ENCODE measurements at places on chromosomes 5 and 9. TPM values are rescaled to one million over a fixed set of nuclear protein-coding genes. Genes with fewer than 3 reads are reported as not detected.

The TMEM141 gene
- 232 TPM for total RNA-seq

- H3K4me3 ChIP-seq = no peak overlapping the region
- DNase-seq = no peak
- no peaks in the 10 kb centered on the region for H3K27me3 ChIP-seq
- peak overlapping the region; percentile 38 for H3K27ac ChIP-seq
- H3K4me1 ChIP-seq = peaks cover 7% of the 10 kb centered on the region
- no peaks in the 10 kb centered on the region for H3K36me3 ChIP-seq
Measured at GRCh38 chr5:174706997-174707572, 17.3 kb upstream of the MSX2 start.

GRCh38 chr5:111781200-111781599, 24.2 kb upstream of the NREP start:
- no peaks in the 10 kb centered on the region for H3K4me1 ChIP-seq
- no peak overlapping the region for H3K4me3 ChIP-seq
- no peak for DNase-seq
- no peaks in the 10 kb centered on the region for H3K36me3 ChIP-seq
- no peak overlapping the region for H3K27ac ChIP-seq
- H3K27me3 ChIP-seq = no peaks in the 10 kb centered on the region

DNA sequence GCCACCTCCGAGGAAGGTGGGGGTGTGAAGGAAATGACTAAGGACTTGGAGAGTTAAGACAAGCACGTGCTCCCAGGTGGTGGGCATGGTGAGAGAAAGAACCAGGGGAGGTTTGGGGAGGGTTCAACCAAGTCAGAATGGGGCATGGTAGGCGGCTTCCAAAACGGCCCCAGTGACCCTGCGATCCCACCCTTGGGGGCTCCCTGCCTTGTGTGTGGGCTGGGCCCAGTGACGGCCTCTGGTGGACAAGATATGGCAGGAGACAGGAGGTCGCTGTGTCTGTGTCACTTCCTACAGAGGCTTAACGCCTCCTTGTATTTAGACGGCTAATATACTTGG, 51.3 kb upstream of the IRX4 start:
- no peak for DNase-seq
- H3K4me3 ChIP-seq = no peak overlapping the region
- peaks cover 13% of the 10 kb centered on the region for H3K4me1 ChIP-seq
- peaks cover 33% of the 10 kb centered on the region for H3K27me3 ChIP-seq
- H3K27ac ChIP-seq = no peak overlapping the region

GRCh38 chr5:4628645-4629385, 511.3 kb upstream of the ADAMTS16 start:
- H3K4me1 ChIP-seq = no peaks in the 10 kb centered on the region
- H3K27me3 ChIP-seq = no peaks in the 10 kb centered on the region
- no peak for DNase-seq
- H3K27ac ChIP-seq = no peak overlapping the region
- H3K36me3 ChIP-seq = no peaks in the 10 kb centered on the region
